Stimulated activated CD4-positive, alpha-beta T cell treated with anti-CD3 and anti-CD28 coated beads, Interleukin-2, amount 100 ng/mL, for 4 hours (primary cell): ENCODE measurements at places on chromosomes 7 and 10.

GRCh38 chr10:133459454-133460207, 5.9 kb downstream of the SCART1 start:
- DNase-seq, result no peak

- DNase-seq, result no peak
Measured at GRCh38 chr7:154503962-154504550, 451.9 kb downstream of the DPP6 start.

DNA sequence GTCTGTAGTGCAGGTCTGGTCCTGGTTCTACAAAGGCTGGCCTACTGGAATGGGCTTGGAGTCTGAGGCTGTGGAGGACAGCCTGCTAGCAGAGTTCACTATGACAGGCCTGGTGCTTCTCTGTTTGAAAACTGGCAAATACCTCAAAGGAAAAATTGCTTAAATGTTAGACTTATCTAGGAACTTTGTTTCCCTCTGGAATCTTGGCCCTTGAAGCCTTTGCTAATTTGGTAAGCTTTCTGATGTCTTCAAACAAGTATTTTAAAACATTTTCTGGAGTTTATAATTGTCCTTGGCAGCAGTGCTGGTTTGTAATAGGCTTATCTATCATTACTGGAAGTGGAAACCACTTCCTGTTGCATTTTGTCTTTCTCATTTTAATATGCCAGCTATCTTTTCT, 139.7 kb downstream of the TMEM26 start:
- no peak for DNase-seq

DNA sequence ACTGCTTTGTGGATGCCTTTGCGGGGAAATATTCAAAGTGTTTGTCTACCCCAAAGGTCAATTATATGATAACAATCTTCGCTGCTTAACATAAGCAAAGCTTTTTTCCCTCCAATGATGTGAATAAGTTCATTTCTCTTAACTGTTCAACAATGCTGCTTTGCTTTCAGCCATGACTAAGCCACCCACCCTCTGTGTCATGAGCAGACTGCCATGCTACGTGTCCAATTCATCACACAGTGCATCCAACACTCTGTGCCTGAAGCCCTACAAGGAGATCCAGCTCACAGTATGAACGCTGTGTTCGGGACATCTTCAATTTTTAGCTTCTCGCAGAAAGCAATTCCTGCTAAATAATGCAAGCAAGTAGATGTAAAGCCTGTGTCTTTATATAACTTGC, 5.7 kb upstream of the TAS2R40 start:
- DNase-seq, result no peak

DNA sequence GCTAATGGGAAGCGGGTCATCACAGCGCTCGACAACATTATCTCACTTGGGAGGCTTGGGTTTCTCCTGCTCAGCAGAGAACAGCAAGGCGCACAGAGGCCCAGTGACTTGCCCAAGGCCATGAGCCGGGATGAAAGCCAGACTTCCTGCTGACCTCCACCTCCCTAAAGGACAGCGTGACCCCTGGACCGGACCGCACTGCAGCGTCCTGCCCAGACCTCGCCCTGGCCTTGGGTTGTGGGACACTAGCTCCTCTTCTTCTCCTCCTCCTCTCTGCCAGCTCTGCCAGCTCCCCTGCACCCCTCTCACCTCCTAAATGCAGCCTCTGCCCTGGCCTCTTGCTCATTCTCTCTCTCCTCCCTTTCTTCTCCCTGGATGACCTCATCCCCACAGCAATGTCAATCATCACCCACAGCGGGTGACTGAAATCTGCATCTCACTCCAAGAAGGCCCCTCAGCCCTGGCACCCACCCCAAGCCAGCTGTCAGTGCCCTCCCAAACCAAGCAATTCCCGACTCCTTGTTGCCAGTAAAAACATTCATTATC, 19.4 kb downstream of the SPOCK2 start:
- DNase-seq, result no peak

- no peak for DNase-seq
Measured at GRCh38 chr10:114881417-114881816, 56.6 kb upstream of the TRUB1 start.

- DNase-seq, result no peak
Measured at GRCh38 chr7:19020711-19021110, 96.7 kb downstream of the TWIST1 start.

DNA sequence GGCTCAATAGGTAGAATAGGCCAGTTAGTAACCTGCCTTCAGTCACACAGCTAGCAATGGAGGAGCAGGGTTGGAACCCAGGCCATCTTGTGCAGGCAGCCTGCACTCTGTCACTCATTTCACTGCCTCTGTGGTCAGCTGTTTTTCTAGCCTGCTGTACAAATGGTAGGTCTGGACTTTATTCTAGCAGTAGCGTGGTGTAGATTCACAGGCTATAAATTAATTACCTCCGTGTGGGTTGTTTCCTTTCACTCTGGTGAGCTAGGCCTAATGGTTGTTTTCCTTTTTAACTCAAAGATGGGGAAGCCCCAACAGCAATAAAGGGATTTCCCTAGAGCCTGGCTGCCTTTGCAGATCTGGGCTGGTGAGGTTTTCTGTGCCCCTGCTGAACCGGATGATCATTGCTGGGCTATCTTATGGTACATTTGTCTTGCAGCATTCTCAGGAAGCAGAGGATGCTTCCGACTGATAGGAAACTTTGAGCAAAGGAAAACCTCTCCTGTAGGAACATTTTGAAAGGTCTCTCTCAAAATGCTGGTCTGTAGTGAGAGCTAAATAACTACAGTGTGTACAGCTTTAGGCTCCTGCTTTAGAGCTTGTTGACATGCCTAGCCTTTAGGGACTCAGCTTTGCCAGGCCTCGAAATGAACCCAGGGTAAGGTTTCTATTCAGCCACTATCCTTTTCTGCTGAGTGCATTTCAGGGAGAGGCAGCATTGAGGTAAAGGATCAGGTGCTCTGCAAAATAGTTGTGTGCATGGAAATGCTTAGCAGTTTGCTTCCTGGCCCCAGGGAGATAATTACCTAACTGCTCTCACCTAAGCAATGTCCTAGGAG, 157.4 kb downstream of the ST7 start:
- DNase-seq, result peak; percentile 19

DNA sequence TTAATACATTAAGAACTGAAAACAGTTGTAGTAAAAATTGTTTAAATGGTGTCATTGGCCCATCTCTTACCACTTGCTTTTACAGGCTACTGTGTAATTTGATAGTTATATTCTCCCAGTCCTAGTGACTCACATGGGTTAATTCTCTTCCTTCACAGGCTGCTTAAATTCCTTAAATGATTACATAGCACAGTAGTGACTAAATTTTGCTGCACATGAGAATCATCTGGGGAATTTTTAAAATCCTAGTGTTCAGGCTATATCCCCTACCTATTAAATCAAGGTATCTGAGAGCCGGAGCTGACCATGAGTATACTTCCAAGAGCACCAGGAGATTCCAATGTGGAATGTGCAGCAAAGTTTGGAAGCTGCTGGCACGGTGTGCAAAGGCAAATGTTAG, 45.3 kb upstream of the ZNF800 start:
- no peak for DNase-seq

- no peak for DNase-seq
Measured at GRCh38 chr10:124618470-124619073, 125.6 kb downstream of the FAM53B start.

- no peak for DNase-seq
Measured at GRCh38 chr7:141515941-141516340, 35.3 kb upstream of the AGK start.

- no peak for DNase-seq
Measured at GRCh38 chr10:22247636-22248035, 29.8 kb upstream of the EBLN1 start.

GRCh38 chr7:114708646-114709045, 213.2 kb upstream of the MDFIC start:
- DNase-seq, result no peak

- DNase-seq, result no peak
Measured at GRCh38 chr7:158067219-158067930, 520.2 kb downstream of the PTPRN2 start.

DNA sequence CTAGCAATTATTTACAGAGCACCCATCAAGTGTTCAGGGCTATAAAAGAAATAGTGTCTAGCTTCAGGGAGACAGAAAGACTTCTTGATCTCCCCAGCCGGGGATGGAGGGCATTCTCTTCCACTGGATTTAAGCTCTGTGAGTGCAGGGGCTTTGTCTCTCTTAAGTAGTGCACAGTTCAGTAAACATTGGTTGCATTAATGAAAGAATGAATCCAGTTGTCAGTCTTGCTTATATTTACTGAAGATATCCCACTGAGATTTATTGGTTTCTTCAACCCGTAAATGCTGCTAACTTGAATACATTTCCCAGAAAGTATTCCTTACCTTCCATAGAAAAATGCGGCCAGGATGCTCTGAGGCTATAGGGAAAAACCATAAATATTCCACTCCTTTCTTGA, 41.9 kb downstream of the AUTS2 start:
- no peak for DNase-seq

- DNase-seq, result no peak
Measured at GRCh38 chr10:72419241-72419640, 64.5 kb upstream of the DNAJB12 start.

DNA sequence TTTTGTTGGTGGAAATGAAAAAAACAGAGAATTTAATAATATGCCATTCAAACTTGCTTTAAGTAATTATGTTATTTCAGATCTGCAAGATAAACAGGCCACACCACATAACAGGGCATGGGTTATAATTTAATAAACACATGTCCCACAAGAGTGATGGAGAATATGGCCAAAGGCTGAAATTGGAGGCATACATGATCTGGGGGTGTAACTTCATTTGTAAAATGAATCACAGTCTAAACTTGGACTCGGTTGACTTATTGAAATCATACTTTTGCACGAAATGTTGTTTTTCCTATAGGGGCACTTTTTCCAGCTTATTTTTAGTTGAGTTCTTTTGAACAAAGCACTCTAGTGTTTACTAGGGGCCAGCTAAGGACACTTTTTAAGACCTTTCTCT, 151.6 kb downstream of the TMEM26 start:
- DNase-seq, result no peak

- DNase-seq, result no peak
Measured at GRCh38 chr7:148245381-148245780, 345.2 kb upstream of the C7orf33 start.

DNA sequence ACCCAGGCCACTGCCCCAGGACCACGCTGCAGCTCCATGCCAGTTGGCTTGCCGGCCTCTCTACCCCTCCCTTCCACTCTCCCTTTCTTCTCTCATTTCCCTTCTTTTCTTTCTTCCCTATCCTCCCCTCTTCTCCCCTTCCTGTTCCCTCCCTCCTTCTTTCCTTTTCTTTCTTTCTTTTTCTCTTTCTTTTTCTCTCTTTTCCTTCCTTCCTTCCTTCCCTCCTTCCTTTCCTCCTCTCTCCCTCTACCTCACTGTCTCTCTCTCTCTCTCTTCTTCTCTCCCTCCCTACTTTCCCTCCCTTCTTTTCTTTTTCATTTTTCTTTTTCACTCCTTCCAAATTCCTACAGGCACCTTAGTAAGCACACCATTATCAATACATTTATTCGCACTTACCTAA, 30.3 kb upstream of the R3HCC1L start:
- no peak for DNase-seq

DNA sequence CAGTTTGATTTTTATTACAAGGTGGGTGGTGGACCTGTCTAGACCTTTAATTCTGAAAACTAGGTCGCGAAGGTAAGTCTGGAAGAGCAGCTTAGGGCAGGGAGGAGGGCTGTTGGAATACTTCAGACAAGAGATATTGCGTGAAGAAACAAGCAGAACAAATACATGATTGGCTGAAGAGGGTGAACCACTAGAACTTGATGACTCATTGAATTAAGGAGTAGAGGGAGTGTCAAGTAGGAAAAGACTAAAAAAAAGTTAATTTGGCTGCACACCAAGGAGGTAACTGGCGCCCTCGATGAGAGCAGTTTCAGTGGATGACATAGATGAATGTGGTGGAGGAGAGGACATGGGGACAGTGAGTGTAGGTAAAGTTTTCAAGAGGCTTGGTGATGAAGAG, 41.3 kb downstream of the WNT2 start:
- no peak for DNase-seq

- no peak for DNase-seq
Measured at GRCh38 chr7:13904689-13905088, 84.8 kb downstream of the ETV1 start.

GRCh38 chr10:84098667-84099066, 40.6 kb upstream of the GHITM start:
- DNase-seq, result no peak

- DNase-seq, result no peak
Measured at GRCh38 chr10:57014758-57015157, 653.7 kb upstream of the ZWINT start.

- DNase-seq, result peak; percentile 6
Measured at GRCh38 chr7:66629222-66630062, 761 bp downstream of the KCTD7 start.

GRCh38 chr10:60549686-60550085, 160.0 kb upstream of the ANK3 start:
- DNase-seq, result no peak

GRCh38 chr10:15856328-15857015, 3.8 kb downstream of the MINDY3 start:
- no peak for DNase-seq

GRCh38 chr10:34049469-34049868, 715.0 kb upstream of the NRP1 start:
- DNase-seq, result no peak

GRCh38 chr7:135658564-135658963, 3.8 kb upstream of the STMP1 start:
- no peak for DNase-seq

DNA sequence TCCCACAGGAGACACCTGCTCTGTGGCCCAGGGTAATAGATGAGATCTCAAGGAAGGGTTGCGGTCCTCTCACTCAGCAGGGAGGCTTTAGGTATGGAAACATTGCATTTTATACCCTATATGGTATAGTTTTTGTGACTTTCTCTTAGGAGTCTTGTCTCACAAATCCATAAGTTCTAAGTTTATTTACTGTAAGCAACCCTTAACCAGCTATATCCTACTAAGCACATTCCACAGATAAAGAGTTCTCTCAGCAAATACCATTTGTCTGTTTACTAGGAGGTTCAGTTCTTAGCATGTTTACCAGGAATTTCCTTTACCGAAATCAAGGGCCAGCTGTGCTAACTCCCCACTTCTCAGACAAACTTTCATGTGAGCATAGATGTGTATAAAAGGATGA, 66.9 kb downstream of the ANLN start:
- no peak for DNase-seq

DNA sequence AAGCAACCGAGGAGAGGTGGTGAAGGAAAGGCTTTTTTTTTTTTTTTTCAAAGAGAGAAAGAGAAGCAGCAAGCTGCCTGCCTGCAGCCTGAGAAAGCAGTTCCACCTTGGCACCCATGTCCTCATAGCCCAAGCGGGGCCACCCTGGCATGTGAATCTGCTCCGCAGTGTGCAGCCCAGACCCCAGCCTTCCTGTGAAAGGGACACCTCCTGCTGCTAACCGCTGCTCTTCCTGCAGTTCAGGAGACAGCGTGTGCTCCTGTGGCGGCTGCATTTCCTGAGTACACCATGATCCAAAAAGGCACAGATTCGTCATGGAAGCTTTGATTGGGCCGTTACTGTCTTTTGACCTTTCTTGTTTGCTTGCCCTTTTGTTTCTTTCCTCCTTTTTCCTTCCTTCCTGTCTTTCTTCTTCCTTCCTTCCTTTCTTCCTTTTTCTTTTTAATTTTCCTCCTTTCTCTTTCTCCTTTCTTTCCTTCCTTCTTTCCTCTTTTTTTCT, 38.1 kb downstream of the IKZF1 start:
- DNase-seq, result no peak
